ENCODE measurements at places on chromosomes 7 and 10.

DNA sequence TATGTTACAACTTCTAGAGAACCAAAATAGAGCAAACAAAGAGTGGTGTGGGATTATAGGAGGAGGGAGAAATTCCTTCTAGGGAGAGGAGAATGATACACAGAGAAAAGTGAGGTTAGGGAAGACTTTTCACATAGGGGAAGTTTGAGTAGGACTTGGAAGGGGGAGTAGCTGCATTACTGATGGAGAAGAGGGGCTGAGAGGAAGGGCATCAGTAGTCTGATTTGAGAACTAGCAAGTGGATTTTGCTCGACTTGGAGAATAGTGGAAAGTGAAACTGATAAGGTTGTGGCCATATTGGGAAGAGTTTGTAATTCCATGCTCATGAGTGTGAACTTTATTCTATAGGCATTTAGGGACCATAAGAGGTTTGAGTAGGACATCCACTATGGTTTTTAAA is 6.1 kb downstream of the NRF1 start:
- DNase-seq = no peak

DNA sequence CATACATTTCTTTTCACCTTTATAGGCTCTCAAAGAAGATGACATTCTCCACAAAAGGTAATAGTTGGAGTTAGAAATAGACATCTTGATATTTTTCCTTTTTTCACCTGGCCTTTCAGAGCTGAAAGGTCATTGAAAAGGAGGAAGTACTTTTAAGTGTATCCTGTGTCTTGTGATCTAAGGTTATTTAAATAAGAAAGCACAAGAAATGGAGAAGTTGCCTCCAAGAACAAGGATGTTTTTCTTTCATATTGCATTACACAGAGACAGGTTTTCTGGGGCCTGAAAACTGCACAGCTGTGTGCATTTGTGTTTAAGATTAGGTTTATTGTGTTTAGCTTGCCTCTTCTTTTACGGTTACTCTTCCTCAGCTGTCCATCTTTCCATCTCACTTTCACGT is 103.4 kb upstream of the SEMA3D start:
- no peak for DNase-seq

GRCh38 chr7:7554649-7555575 is 11.8 kb upstream of the MIOS start:
- no peak for DNase-seq

- no peak for DNase-seq
Measured at GRCh38 chr7:83005410-83005809, 157.3 kb downstream of the PCLO start.

GRCh38 chr7:157446322-157446721 is 109.5 kb downstream of the DNAJB6 start:
- no peak for DNase-seq

Measured in effector memory CD4-positive, alpha-beta T cell (primary cell).